ENCODE measurements at places on chromosomes 2 and 18. TPM values are rescaled to one million over a fixed set of nuclear protein-coding genes. Genes with fewer than 3 reads are reported as not detected.

Gene GREB1
- total RNA-seq: 7.5 TPM

Gene DTNA
- total RNA-seq: 8.6 TPM

DNA sequence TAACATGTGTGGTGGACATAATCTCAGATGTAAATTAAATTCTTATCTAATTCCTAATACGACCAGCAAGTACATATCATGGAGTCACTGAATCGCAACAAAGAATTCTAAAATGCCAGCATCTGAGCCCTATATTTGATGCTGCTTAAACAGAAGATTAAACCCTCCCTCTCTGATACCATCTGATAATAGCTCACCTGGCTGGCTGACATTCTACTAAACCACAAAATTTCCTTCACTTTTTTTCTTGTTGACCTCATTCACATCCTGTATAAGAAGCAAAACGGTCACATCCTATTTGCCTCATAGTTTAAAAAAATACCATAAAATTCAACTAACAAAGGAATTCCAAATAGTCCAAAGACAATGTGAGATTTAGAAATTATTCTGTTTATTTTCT, 371.6 kb upstream of the SLC8A1 start:
- no peak for DNase-seq

GRCh38 chr2:216233281-216233995, 124.3 kb downstream of the XRCC5 start:
- peak; percentile 43 for DNase-seq

DNA sequence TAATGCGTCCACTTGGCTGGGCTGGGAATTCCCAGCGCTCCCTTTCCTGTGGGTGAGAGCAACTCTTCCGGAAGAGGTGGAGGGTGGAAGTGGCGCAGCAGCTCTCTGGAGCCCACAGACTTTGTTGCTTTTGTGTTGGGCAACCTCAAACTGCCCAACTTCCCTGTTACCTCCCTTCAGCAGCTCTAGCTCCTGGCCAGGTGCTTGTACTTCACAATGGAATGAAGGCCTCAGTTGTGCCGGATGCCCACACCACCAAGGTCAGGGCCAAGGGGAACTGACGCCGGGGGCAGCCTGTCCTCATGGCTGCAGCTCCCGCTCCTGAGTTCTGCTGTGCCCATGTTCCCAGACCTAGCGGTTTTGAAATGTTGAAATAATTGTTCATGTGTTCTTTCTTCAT, 322.9 kb downstream of the GALR1 start:
- no peak for DNase-seq

DNA sequence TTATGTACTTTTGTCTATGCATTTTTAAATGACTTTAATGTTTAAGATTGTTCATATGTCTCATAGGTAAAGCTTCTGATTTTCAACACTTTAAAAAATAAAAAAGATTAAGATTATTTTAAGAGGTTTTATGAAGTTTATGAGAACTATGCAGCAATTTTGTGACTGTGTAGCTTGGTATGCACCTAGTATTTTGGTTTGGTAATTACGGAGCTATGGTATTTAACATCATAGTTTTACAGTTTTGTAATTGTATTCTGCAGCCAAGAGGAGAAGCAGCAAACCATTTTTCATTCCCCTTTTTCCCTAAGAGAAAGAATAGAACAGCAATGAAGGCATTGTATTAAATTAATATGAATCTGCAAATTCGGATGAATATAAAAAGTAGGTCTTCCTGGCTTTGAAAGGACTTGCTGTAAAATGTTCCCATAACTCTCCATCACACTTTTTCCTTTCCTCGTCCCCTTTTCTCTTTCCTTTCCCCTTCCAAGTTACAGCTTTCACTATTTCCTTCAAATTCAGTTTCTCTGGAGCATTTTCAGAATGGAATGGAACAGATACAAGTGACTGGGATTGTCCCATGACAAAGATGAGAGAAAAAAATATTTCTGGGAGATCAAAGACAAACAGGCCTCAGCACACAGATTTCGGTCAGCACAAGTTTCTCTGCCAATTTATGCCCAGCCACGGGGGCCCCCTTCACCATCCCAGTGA, 26.1 kb upstream of the PIEZO2 start:
- no peak for DNase-seq

GRCh38 chr2:66574701-66575624, 140.0 kb downstream of the MEIS1 start:
- DNase-seq: no peak

- DNase-seq: no peak
Observed at GRCh38 chr2:179569831-179570233, 291.6 kb downstream of the ZNF385B start.

GRCh38 chr2:231093933-231094332, 30.9 kb downstream of the HTR2B start:
- no peak for DNase-seq

DNA sequence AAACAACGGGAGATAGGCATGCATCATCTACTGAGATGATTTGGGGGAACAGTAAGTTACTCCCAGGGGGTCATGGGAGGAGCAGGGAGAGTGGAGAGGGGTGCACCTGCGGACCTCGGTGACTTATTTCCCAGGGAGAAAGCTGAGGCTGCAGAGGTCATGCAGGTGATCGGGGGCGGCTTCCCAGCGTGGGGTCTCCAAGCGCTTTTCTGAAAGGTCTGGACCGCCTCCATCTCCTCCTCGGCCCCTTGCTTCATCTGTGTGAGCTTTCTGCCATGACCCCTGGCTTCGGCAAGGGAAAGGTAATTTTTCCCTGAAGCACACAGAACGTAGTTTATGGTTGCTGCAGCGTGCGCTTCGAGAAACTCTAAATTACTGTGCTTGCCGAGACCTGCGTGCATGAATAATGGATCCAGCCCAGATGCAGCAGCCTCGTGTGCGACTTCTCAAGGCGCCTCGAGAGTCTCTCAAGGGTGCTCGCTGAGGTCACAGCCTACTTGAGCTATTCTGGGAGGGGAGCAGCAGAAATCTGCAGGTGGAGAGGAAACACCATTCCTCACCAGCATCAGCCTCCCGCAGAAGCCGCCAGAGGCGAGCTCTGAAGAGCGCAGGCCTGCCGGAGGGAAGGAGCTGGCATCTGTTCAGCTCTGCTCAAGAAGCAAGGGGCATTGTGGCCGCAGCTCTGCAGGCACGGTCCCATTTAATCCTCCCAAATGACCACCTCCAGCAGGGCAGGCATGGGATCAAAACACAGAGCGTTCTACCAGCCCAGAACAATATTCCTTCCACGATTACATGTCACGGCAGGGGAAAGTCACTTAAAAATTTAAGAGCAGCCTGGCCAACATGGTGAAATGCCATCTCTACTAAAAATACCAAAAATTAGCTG, 308.4 kb upstream of the MYT1L start:
- no peak for DNase-seq

DNA sequence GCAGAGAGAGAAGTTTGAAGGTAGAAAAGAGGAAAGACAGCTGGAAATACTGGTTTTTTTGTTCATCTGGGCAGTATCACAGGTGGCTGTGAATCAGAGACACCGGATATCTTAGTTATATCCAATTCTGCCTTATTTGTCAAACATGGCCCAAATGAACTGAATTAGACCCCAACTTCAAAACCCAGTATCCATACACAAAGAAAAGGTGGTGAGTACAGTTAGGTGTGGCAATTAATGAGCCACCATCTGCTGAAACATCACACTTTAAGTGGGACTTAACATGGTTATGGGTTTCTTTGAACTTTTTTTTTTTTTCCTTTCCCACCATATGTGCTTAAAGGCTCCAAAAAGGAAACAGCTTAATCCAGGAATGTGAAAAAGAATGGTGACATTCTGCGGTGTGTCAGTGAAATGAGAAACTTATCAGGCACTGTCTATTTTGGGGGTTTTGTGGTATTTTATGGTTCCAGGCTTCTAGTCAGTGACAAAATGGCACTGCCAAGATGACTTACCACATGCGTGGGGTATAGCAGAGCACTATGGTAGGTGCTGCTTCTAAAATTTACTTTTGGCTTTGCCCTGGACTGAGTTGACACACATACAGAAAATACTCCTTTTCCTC, 5.0 kb upstream of the TMEM178A start:
- no peak for DNase-seq

- DNase-seq: no peak
Observed at GRCh38 chr2:239370876-239371725, 29.7 kb downstream of the HDAC4 start.

Gene INHBB
- 4.9 TPM for total RNA-seq

GRCh38 chr2:227606476-227606875, 7.8 kb downstream of the SCYGR2 start:
- DNase-seq: no peak
